Umbilical cord (tissue), 2 donors: ENCODE measurements at places on chromosomes 5 and 9. TPM values are rescaled to one million over a fixed set of nuclear protein-coding genes. Genes with fewer than 3 reads are reported as not detected.

- DNase-seq: no peak
Observed at GRCh38 chr9:26357803-26358344, 534.7 kb downstream of the CAAP1 start.

GRCh38 chr9:127955294-127956015 is 17.8 kb upstream of the DPM2 start:
- no peak for DNase-seq

DNA sequence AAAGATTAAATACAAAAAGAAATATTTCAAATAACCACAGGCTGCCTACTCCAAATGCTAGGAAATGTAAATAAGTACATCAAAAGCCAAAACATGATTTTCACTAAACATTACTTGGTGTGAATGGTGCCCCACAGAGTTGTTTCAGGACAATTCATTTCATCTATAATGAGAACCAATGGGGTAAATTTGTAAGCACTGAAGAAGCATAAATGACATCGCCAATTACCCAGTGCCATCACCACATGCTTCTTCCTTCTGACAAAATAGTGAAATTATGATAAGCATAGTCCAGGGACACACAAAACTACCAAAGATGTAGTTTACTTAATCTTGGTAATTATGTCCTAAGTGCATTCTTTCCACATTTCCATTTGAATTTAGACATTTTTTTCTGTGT is 510.4 kb upstream of the TYRP1 start:
- no peak for DNase-seq

DNA sequence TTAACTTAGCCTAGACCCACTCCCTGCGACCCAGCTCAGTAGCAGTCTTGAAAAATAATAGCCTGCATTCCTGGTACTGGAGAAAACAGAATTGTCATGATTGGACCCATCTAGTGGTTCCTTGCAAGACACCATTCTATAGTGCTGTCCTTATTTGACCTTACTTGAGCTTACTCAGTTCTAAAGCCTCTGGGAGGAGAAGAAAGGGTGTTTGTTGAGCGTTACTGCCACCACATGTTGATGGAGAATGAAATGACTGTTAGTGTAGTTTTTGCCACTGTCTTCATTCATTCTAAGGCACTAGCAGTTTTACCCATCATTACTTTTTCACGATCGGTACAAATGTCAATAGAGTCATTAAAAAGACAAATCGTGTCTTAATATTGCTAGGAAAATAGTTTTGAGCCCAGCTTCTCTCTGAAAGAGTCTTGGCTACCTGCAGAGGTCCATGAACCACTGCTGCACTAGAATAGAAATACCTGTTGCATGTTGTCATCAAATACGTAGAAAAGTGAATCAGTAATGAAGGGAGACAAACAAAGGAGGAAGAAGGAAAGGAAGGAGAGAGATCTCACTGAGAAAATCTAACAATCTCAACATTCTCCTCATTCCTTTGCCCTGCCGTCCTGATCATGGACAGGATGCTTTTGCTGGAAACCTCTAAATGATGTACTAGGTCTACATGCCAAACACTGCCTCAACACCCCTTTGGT is 96.0 kb downstream of the LIX1 start:
- no peak for DNase-seq

ADRA1B gene
- 0.48 TPM for total RNA-seq

SDHA gene
- 84.7 TPM for total RNA-seq
